T-helper 9 cell (primary cell): ENCODE measurements at places on chromosomes 3 and 15.
A peak's percentile ranks its signal among the peaks of the same experiment; 100 is the strongest.

- DNase-seq = no peak
Observed at GRCh38 chr3:161798016-161798415, 301.4 kb downstream of the OTOL1 start.

- DNase-seq = peak; percentile 9
Observed at GRCh38 chr15:48861813-48862431, 16.0 kb upstream of the EID1 start.

DNA sequence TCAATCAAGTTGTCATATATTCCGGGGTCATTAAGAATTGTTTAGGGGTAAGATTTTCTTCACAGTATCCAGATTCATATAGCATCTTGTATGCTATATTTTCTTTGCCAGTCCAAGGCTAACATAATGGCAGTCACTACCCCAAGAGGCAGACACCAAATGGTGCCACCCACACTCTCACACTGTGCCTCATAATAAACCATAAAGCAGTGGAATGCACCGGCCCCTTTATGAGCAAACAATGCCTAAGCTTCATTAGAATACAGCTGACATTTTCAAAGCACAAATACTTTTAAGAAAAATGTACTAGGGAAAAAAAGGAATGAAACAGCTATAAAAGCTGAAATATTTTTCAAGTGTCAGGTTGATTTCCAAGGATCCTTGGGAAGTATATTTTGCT, 121.6 kb downstream of the TFDP2 start:
- no peak for DNase-seq

DNA sequence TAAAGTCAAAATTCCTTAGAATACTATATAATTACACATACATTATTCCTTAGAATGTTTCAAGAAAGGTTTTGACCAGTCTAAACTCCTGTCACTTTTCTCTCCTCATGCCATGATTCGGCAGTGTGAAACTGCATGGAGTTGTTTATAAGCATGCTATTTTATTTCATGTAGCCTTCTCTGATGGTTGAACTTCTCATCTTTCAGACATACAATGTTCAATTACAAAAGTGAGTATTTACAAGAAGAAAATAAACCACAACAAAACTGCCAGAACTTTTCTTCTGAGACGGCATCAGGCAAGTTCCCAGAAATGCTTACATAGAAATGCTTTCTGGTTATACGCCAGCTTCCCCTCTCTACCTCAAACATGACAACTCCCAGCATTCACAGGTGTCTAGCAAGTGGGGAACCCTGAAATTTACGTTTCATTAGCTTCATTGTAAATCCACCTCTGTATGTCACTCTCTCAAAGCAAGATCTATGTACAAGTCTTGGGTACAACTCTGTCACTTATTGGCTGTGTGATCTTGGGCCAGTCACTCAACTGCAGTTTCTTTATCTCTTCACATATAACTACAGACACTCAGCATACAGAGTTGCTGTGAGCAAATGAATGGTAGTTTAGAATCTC, 42.7 kb downstream of the HDGFL3 start:
- no peak for DNase-seq

- no peak for DNase-seq
Observed at GRCh38 chr3:38127611-38128302, 9.2 kb downstream of the ACAA1 start.

GRCh38 chr3:16589120-16589519, 16.1 kb downstream of the DAZL start:
- no peak for DNase-seq

GRCh38 chr3:170049146-170050000, 11.6 kb downstream of the GPR160 start:
- DNase-seq = no peak

GRCh38 chr3:124685481-124685880, 44.8 kb upstream of the UMPS start:
- no peak for DNase-seq

GRCh38 chr15:62071711-62072308, 5.0 kb downstream of the C2CD4A start:
- no peak for DNase-seq
